Retinal pigment epithelial cell (primary cell): ENCODE measurements at places on chromosomes 7 and 10.

GRCh38 chr10:110858297-110858934 lies 13.3 kb upstream of the PDCD4 start:
- no peak for DNase-seq

GRCh38 chr10:10685566-10685965 lies 332.1 kb upstream of the CELF2 start:
- DNase-seq, result no peak

- DNase-seq, result no peak
Measured at GRCh38 chr7:100444311-100445278, 8.3 kb upstream of the PPP1R35 start.

GRCh38 chr10:51014680-51015389 lies 59.5 kb upstream of the PRKG1 start:
- no peak for DNase-seq

DNA sequence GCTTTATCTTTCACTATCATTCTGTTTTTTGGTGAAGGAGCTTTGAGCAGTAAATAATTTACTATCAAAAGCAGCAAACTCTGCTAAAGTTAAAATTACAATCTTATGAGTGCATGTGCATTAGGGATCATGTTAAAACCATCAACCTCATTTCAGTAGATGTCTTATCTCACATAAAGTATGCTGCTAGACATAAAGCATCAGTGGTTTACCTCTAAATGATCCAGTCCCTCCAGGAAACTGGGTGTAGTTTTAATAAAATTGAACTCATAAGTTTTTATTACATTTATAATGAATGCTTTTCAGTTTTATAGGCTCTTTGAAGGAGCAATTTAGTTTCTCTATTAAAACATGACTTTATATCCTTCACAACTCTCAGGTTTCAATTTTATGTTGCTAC lies 108.7 kb downstream of the LRRN3 start:
- DNase-seq, result no peak

GRCh38 chr7:121494516-121494915 lies 98.4 kb upstream of the FAM3C start:
- DNase-seq, result no peak

GRCh38 chr10:33674986-33675599 lies 340.6 kb upstream of the NRP1 start:
- DNase-seq, result no peak

DNA sequence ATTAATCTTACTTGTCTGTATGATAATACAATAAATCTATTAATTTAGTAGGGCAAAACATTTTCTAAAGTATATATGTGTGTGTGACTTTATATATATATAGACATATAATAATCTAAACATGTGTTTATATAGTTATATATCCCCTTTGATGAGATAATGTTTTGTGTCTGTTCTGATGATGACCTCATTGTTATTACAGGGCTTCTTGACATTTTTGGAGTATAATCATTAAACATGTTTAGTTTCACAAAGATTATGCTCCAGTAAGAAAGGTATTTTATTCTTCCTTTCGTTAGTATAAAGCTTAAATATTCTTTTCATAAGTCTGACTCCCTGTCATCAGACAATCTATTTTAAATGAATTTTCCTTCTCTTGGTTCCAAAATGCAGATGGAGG lies 62.3 kb upstream of the CABCOCO1 start:
- no peak for DNase-seq

GRCh38 chr10:110672580-110672919 lies 28.4 kb downstream of the RBM20 start:
- no peak for DNase-seq
